ENCODE measurements at places on chromosomes 11 and 22.

DNA sequence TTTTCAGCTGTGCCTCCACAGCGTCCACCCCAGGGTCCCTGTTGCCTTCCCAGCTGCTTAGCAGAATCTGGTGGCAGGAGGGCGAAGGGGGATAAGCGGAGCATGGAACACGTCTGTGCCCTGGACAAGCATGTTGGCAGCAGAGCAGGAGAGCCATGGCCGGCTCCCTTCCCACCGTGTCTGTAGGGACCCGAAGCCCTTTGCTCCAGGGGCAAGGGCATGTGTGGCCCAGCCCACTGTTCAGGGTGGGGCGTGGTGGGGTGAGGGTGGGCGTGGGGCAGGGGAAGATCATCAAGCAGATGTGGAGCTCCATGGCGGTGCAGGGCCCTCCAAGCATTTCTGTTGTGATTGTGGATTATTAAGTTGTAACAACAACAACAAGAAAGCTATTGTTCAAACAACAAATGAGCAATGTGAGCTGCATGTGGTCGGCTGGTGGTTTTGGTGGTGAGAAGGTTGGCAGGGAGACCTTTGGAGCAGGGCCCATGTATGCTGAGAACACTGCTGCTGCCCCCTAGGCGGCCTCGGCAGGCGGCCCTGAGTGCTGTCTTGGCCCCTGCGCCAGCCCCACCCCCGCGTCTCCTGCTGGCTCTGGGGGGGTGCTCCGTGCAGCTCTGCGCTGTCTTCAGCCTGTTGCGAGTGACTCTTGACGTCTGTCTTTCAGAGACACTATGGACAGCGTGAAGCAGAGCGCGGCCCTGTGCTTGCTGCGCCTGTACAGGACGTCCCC lies 50.9 kb downstream of the AP2A2 start:
- no peak for DNase-seq

DNA sequence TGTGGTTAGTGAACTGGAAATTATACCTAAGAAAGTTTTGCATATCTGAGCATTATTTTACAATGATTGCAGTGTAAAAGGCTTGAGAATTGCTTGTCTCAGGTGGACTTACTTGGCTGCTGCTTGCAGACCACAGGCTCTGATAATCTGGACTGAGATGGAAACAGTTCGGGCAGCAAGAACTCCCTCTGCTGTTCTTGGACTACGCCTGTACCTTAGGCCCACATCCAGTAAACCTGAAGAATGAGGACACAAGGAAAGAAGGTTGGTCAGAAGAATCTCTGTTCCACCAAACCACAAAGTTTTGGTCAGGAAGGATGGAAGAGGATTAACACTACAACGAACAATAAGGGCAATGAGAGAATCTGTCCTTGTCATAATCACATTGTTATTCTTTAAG lies 80.1 kb downstream of the C2CD3 start:
- peak; percentile 37 for DNase-seq

DNA sequence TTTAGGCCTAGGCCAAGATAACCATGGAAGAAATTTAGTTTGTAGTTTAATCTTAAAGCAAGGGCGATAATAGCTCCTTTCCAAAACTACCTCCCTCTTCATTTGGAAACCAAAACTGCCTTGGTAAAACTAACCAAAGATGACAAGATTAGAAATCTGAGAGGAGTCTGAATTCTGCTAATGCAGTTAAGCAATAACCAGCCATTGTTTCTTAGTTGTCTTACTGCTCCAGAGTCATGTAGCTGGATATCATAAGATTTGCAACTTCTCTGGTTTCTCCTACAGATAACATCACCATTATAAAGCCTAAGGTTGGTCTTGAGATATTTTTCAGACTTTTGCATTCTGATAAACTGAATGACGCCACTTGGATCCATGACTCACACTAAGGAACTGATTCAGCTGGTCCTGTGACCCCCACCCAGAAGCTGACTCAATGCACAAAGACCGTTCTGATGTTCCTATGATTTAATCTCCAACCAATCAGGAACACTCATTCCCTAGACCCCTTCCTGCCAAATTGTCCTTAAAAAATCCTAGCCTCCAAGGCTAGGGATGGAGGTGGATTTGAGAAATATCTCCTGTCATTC lies 200.8 kb downstream of the LUZP2 start:
- DNase-seq = no peak

- no peak for DNase-seq
Observed at GRCh38 chr22:45757068-45757467, 85.4 kb downstream of the ATXN10 start.

DNA sequence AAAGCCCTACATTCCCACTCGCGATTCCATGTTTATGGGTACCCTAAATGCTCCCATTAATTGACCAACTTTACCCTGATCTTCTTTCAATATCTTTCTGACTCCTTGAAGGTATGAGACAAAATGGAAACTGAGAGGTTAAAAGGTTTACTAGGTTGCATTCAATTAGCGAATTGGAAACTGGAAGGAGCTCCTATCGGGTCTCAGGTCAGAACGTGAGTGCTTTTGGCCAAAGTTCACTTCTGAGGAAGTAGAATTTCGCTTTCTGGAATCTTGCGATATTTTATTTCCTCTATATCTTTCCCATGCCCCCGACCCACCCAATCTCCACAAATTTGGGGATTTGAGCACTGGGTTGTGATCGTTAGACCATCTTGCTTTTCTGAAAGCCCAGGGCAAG lies 2.6 kb downstream of the EHF start:
- no peak for DNase-seq

GRCh38 chr11:121439337-121439736 lies 12.8 kb upstream of the SORL1 start:
- no peak for DNase-seq

DNA sequence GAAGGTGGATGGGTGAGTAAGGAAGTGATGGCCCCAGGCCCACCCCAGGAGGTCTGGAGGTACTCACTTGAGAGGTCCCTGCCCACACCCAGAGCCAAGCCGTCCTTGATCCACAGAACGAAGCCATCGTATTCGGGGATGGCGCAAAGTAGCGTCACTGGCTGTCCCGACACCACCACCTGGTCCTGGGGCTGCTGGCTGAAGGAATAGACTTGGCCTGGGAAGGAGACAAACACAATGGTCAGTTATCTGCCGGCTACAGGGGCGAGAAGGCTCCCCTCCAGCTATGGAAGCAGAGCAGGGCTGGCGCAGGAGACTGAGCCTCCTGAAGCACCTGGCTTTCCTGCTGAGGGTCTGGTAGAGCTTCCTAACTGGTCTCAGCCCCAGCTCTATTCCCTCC lies 171.0 kb downstream of the ST3GAL4 start:
- DNase-seq = no peak

GRCh38 chr11:66885469-66885868 lies 28.6 kb downstream of the LRFN4 start:
- no peak for DNase-seq

DNA sequence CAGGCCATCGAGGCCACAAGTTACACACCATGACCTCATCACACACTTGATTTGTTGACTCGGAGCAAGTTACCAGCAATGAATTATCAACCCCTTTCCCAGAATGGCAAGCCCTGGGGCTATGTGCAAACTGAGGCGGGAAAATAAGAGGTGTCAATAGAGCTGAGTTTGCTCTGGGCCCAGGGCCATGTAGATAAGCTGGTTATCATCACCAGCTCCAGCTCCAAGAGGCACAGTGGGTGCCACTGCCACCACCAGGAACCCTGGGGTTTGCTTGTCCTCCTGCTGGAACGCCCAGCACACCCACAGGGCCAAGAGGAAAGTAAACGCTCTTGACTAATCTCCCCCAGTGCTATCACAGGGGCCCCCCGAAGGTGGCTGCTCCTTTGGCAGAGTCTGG lies 13.0 kb upstream of the VPS37C start:
- DNase-seq = peak; percentile 58

DNA sequence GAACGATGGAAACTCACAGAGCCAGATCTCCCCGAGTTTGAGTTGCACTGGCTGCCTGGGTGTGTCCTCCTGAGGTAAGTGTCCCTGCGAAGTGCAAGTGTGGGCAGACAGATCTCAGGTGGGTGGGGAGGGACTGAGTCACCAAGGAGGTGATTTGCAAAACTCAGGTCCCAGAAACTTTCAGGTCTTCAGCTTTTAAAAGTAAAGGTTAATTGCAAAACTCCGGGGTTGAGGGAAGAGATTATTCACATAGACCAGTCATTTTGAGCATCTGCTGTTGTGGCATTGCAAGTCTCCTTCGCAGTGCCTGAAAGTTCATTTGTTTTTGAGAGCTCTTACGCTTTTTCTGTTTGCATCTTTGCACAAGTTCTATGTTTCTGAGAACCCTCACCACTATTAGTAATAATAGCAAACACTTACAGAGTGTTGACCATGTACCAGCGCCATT lies 7.1 kb downstream of the CD44 start:
- no peak for DNase-seq

- no peak for DNase-seq
Observed at GRCh38 chr11:121099885-121100284, 1.2 kb upstream of the TECTA start.

- DNase-seq = no peak
Observed at GRCh38 chr22:47836957-47837356, 1074.5 kb downstream of the TBC1D22A start.

DNA sequence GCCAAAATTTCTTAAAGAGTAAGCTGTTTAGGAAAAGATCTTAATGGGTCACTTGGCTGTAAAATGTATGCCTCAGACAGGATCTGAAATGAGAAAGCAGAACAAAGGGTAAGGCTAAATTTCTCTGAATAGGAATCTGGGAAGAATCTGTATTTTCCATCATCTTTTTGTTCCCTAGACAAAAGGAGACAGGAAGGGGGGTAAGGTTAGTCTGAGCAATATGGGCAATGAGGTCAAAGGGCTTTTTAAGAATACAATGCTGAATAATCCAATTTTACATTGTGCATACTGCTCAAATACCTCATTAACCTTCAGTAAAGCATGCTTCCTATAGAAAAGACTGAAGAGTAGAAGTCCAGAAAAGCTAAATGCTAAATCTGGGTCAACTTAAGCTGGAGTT lies 34.6 kb downstream of the CLDN25 start:
- no peak for DNase-seq

DNA sequence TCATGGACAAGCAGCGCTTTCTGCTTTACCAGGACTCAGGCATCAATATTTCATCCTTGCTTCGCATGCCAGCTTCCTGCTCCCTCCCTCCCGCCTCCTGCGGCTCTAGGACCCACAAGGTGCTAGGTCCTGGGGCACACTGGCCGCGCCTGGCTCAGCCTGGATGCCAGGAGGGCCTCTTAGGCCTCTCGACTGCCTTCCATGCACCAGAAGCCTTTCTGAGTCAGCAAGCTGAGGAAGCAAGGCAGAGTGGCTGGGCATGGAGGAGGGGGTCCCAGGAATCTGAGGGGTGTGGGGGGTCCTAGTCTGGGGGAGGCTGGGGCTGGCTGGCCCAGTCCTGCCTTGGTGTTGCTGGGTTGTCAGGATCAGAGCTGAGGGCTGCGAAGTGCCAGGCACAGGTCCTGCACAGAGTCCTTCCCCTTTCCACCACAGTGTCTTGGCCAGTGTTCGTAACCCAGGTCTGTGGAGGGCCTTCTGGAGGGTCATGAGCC lies 61.0 kb upstream of the THY1 start:
- DNase-seq = no peak

DNA sequence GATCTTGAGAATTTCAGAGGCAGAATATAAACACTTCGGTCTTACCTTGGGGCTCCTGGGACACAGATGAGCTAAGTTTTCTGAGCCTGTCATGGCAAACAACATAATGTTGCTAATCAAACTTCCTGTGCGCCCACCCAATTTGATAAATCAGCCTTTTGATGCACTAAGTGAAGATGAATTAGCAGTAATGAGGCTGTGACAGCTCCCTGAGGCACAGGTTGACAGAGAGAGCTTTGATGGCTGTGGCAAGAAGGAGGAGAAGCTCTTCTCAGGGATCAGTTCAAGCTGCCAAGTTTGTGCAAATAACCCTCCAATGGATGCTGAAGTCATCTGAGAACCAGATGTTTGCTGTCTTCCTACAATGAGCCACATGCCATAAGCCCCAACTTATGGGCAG lies 34.4 kb downstream of the DRD2 start:
- DNase-seq = no peak

DNA sequence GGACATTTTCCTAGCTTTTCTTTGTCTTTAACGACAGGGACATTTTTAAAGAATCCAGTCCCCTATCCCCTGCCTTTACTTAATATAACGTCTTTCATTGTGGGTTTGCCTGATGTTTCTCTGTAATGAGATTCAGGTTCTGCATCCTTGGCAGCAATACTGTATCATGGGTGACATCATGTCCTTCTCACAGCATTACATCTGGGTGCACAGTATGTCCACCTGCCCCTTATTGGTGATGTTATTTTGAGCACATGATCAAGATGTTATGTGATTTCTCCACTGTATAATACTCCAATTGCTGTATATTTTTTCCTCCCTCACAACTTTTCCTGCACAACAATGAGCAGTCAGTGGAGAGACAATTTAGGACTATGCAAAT lies 9.7 kb upstream of the STK33 start:
- DNase-seq = no peak

- no peak for DNase-seq
Observed at GRCh38 chr11:15874704-15875103, 481.6 kb downstream of the SOX6 start.

DNA sequence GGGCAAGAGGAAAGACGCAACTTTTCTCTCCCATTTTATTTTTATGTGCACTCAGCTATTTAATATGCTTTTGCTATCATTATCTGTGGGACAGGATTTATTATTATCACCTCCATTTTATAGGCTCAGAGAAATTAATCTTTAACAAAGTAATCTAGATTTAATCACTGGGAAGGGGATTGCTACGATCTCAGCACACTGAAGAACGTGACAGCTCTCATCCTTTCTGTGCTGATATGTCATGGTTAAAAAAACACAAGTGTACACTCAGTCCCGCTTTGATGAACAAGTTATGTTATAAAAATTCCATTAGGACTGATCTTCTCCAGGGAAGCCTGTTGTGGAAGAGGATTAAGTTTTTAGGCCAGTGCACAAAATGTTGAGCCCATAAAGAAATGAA lies 37.6 kb downstream of the CYB5R2 start:
- no peak for DNase-seq

GRCh38 chr11:133955945-133956421 lies 785 bp downstream of the IGSF9B start:
- DNase-seq = no peak

- DNase-seq = no peak
Observed at GRCh38 chr11:114088836-114089235, 29.3 kb downstream of the ZBTB16 start.

DNA sequence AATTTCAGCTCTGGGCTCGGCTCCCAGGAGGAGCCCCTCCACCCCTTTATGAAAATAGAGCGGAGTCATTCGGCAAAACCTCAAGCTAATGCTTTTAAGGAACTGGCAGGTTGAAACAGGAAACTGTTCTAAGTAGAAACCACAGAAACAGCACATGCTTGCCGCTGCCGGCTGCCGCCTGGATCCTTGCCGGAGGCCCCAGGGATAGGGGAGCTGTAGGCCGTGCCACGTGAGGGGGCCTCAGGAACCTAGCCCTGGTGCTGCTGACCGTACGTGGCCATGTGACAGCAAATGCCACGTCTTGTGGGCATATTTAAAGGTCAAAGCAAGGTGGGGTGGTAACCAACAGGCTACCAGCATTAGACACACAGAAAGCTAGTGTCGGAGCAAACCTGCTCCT lies 77.9 kb upstream of the TIMP3 start:
- DNase-seq = no peak

GRCh38 chr11:72494109-72494429 lies 59.7 kb upstream of the CLPB start:
- DNase-seq = no peak

- DNase-seq = no peak
Observed at GRCh38 chr11:126630893-126631798, 275.7 kb downstream of the ST3GAL4 start.

- no peak for DNase-seq
Observed at GRCh38 chr11:101466352-101466751, 117.5 kb downstream of the TRPC6 start.
